ENCODE measurements at places on chromosomes 6 and 20.

GRCh38 chr6:109299776-109300564 is 82.3 kb downstream of the CD164 start:
- no peak for DNase-seq

DNA sequence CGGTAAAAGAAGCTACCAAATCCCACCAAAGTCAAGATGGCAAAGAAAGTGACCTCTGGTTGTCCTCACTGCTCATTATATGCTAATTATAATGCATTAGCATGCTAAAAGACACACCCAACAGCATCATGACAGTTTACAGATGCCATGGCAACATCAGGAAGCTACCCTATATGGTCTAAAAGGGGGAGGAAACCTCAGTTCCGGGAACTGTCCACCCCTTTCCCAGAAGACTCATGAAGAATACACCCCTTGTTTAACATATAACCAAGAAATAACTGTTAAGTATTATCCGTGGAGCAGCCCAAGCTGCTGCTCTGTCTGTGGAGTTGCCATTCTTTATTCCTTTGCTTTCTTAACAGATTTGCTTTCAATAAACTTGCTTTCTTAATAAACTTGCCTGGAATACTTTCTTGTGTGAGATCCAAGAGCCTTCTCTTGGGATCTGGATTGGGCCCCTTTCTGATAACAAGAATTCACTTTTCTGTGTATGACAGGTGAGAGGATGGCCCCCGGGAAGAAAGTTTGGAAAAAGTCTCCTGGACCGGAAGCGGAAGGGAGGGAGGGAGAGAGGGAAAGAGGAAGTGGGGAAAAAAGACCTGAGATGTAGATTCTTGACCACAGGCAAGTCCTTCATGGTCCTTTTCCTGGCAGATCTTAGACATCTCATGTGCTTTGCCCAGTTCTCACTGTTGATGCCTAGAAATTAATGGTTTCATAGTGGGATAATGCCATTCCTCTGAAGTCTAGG is 146.7 kb upstream of the ID4 start:
- no peak for DNase-seq

- no peak for DNase-seq
Observed at GRCh38 chr6:166626177-166627032, 646 bp downstream of the RPS6KA2 start.

GRCh38 chr6:40988634-40989033 is 50.4 kb downstream of the UNC5CL start:
- DNase-seq: no peak

GRCh38 chr6:88899569-88900316 is 63.7 kb downstream of the RNGTT start:
- DNase-seq: no peak

DNA sequence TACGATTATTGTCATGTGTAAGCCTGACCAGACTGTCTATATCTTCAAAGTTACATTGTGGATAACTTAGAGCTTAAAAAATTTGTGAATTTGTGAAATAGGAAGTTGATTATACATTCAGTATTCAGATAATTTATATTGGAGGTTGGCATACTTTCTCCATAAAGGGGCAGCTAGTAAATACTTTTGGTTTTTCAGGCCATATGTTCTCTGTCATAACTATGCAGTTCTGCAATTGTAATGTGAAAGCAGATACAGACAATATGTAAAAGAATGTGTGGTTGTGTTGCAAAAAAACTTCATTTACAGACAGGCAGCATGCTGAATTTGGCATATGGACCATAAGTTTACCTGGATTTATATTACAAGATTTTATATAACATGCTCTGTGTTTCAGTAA is 29.3 kb downstream of the HSF2 start:
- DNase-seq: no peak

- no peak for DNase-seq
Observed at GRCh38 chr6:119479860-119480655, 130.5 kb upstream of the MAN1A1 start.

- DNase-seq: no peak
Observed at GRCh38 chr6:169164986-169165385, 88.7 kb downstream of the THBS2 start.

GRCh38 chr6:163320402-163320801 is 94.1 kb upstream of the QKI start:
- DNase-seq: no peak

DNA sequence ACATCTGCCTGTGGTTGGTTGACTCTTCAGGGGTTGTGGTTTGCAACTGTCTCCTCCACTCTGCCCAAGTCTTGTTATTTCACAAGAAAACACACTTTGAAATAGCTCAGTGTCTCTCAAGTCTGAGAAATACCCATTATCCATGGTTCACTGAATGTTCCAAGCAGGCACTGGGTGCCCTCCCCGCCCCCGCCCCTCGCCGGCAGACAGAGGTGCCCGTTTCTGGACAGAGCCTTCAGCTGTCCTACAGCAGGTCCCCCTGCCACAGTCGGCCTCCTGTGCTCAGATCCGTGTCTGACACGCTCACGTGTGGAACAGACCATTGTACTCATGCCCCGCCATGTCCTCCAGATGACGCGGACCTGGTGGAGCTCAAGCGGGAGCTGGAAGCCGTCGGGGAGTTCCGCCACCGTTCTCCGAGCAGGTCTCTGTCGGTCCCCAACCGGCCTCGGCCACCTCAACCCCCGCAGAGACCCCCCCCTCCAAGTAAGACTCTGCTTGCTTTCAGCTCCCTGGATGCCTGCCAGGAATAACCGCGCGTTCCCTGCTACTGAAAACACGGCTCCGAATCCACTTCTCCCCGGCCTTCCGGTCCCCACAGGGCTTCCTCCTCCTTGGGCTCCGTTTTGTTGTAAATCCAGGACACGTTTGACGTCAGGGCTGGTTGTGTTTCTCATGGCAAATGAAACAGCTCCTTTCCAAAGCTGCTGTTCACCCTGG is 81.4 kb downstream of the SERAC1 start:
- no peak for DNase-seq

DNA sequence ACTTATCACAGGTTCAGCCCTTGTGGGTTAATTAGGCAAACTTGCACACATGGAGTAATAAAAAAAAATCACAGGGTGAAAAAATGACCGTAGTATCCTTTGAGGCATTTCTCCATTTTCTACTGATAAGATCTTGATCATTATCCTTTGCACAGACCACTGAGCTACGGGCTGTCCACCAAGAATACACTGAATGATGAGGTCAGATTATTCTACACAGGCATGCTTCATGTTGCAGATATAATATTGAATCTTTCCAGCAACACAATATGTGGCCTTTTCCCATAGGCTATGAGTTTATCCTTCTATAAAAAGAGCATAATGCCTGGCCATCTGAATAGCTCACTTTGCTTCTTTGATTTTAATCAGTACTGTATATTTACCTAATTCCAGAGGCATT is 168.9 kb downstream of the FRK start:
- no peak for DNase-seq

DNA sequence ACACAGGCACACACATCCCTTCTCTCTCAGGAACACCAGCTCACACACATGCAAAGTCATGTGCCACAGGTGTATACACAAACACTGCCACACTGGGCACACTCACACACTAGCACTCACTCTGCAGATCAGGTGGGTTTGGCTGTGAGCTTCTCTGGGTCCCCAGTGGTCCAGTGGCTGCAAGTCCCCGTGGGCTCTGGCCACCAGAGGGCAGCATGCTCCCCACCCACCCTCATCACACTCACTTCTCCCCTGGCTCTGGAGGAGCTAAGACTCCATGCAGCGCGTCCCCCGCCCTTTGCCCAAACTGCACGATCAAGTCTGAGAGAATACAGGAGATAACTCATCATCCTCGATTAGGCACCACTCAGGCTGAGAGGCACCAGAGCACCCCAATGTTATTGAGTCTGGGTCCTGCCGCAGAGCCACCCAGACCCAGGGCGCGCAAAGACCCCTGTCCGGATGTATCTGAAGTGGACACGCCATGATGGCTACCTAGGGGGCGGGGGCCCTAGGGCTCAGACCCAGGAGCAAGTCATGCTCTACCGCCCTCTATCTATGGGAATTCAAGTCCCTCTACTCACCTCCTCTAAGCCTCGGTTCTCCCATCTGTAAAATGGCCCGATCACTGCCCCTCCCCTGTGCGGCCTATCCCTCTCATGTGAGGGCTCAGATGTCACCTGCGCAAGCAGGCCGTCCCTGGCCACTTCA is 90.5 kb downstream of the GRM4 start:
- DNase-seq: peak; percentile 50

DNA sequence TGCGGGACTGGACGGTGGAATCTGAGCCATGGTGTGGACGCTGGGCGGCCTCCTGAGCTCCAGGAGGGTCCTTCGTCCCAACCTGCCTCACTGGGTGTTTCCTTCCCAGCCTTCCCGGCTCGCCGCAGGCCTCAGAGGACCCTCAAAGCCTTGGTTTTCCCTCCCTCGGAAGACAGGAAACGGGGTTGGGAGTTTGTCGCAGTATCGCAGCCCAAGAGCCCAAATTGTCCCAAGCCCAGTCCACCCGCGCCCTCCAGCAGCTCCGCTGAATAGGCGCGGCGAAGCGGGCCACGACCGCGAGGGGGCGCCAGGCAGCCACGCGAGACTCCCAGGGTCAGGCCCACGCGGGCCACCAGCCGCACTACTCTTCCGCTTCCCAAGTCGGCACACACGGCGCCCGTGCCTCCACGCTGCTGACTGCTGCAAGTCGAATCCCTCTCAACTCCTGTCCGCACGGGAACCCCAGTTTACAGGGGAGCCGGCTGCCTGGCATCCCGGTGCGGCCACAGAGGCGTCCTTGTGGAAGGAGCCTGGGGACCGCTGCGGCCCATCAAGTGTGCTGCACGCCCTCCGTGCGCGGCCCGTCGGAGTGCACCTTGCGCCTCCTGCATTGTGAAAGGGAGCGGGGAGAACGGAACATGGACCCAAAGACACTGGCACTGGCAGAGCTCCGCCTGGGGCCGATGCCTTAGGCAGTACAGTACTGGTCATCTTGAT is 40.4 kb upstream of the HMGA1 start:
- DNase-seq: peak; percentile 59

GRCh38 chr6:168128006-168128630 is 49.1 kb upstream of the FRMD1 start:
- no peak for DNase-seq

GRCh38 chr6:141443032-141443431 is 689.7 kb upstream of the GJE1 start:
- no peak for DNase-seq

DNA sequence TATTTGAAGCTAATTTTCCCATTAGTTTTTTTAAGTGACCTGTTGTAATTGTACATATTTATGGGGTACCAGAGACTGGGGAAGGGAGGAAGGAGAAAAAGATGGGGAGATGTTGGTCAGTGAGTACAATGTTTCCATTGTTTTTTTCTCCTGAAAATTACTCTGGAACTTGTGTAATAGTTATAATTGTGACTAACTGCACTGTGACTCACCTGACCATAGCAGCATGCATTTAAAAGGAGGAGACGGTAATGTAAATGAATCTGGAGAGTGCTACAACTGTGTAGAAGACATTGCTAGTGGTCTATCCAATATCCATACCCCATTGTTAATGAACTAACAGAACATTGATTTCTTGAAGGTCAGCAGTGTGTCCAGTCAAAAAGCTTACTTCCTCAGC is 133.4 kb downstream of the RFPL4B start:
- DNase-seq: no peak

- no peak for DNase-seq
Observed at GRCh38 chr6:81751388-81752083, 945 bp downstream of the TENT5A start.

DNA sequence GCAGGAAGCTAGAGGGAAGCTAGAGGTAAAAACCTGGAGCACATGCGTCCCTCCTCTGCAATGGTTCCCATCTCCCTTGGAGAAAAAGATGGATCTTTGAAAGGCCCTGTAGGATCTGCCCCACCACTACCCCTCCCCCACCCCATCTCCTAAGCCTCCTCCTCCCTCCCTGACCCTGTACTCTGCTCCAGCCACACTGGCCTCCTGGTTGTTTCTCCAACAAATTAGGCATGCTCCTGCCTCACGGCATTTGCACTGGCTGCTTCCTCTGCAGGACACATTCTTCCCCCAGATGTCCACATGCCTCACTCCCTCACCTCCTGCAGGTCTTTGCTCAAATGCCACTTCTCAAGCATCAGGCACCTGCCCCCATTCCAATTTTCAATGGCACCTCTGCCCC is 45.5 kb downstream of the UBE2V1 start:
- DNase-seq: no peak

DNA sequence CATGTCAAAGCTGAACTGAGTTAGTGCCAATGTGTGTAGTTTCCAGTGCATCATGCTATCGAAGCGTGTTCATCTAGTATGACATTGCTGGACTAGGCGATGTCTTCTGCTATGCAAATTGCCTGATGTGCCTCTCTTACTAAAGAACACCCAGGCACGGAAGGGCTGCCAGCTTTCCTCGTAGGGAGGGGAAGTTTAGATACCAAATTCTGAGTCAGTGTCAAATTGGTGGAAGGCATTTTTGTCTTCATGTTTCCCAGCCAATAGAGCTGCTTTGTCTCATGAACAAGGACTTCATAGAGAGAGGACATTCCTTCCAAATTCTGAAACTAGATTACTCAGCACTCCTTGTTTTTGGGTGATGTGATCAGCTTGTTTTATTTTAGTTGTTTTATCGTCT is 320.1 kb downstream of the BTBD3 start:
- DNase-seq: no peak

- no peak for DNase-seq
Observed at GRCh38 chr6:54971825-54972224, 125.3 kb downstream of the FAM83B start.

DNA sequence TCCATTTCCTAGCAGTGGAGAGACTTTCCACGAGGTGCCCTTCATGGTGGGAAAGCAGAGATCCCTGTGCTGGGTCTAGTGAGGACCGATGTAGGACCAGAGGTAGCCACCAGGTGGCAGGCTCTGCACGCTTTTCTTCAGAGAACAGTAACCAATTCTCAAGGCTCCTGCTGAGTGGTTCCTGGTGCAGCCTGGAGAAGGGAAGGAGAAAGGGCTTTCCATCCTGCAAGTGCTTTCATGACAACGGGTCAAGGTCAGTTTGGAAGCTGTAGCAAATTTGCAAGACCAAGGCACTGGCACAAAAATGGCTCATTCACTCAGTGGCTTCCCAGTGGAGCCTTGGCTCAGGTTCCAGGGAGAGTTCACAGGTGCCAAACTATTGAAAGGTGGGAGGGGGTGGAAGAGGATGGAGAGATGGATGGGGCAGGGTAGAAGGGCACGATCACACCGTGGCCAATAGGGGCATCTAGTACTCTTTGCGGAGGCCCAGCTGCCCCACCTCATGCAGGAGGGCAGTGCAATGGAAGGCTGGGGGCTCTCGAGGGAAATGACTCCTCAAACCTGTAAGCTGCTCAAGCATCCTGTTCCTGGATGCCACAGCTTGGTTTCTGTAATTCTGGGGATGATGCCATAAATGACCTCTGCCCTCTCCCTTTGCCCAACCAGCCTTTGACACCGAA is 25.5 kb upstream of the KCNK16 start:
- DNase-seq: peak; percentile 63

GRCh38 chr6:70172252-70172651 is 130.6 kb downstream of the COL9A1 start:
- no peak for DNase-seq

GRCh38 chr20:44217342-44218092 is 6.9 kb upstream of the OSER1 start:
- DNase-seq: peak; percentile 69

- DNase-seq: no peak
Observed at GRCh38 chr20:61159957-61160686, 91.9 kb upstream of the CDH4 start.

GRCh38 chr6:55379471-55379870 is 52.2 kb downstream of the GFRAL start:
- DNase-seq: no peak

GRCh38 chr20:63060057-63060991 is 53.6 kb upstream of the BHLHE23 start:
- no peak for DNase-seq

GRCh38 chr6:106637717-106638341 is 8.5 kb downstream of the QRSL1 start:
- DNase-seq: no peak

- DNase-seq: no peak
Observed at GRCh38 chr20:48612335-48612734, 215.5 kb downstream of the PREX1 start.
